ENCODE measurements at places on chromosomes 2 and 18.

DNA sequence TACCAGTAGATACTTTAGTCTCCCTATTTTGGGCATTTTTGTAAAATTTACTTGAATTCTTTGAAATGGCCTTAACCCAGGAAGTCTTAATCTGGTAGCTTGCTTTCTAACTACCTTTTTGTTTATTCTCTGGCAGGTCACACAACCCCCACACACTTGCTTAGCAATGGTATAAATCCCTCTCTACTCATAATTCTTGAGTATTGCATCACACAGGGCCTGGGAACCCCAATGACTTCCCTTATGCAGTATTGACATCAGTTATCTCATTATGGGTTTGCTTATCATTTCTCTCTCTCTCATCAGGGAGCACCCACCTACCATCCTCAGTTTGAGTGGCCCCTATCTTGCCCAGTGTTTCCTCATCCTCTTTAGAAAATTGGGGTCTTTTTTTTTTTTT lies 207.1 kb downstream of the KCNS3 start:
- ATAC-seq = no peak

- no peak for ATAC-seq
Observed at GRCh38 chr2:208579678-208580077, 173.1 kb downstream of the PTH2R start.

- ATAC-seq = no peak
Observed at GRCh38 chr2:44777036-44777435, 164.5 kb upstream of the SIX3 start.

DNA sequence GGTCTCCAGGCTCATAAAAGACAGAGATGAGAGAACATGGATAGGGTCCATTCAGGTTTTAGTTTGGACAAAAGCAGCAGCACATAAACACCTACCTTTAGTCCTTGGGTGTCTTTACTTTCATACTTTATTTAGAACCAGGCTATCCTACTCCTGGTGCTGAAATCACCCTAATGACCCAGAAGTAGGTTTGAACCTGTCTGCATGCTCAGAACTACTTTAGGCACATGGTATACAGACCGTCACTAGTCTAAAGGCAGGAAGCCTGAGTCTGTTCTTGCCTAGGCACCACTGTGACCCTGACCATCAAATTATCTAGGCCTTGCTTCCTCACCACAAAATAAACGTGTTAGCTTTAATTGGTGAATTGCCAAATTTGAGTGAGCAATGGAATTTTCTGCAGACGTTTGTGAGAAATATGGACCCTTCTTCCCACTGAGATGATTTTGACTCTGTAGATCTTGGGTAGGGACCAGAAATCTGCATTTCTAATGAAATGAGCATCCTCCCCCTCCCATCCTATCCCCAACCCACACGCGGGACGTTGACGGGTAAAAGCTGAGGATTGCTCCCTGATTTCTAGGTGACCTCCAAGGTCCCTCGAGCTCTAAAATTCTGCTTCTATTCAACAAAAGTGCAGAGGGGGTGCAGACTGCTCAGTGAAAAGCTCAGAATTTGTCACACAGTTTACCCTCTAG lies 75.1 kb downstream of the PLEKHM3 start:
- no peak for ATAC-seq

- no peak for ATAC-seq
Observed at GRCh38 chr18:52569492-52569891, 229.5 kb downstream of the DCC start.

GRCh38 chr2:225004597-225004996 lies 37.7 kb downstream of the DOCK10 start:
- no peak for ATAC-seq

- no peak for ATAC-seq
Observed at GRCh38 chr2:176261136-176261535, 8.1 kb upstream of the MTX2 start.

GRCh38 chr2:20584399-20585358 lies 66.2 kb downstream of the HS1BP3 start:
- ATAC-seq = no peak

GRCh38 chr2:188471166-188471565 lies 179.5 kb downstream of the GULP1 start:
- no peak for ATAC-seq

- no peak for ATAC-seq
Observed at GRCh38 chr18:31954349-31954748, 11.4 kb upstream of the TRAPPC8 start.

GRCh38 chr2:45283764-45284620 lies 274.7 kb upstream of the SIX2 start:
- no peak for ATAC-seq

- no peak for ATAC-seq
Observed at GRCh38 chr2:14634489-14635390, 2.2 kb downstream of the LRATD1 start.

GRCh38 chr2:118705032-118705431 lies 142.4 kb downstream of the EN1 start:
- ATAC-seq = no peak

DNA sequence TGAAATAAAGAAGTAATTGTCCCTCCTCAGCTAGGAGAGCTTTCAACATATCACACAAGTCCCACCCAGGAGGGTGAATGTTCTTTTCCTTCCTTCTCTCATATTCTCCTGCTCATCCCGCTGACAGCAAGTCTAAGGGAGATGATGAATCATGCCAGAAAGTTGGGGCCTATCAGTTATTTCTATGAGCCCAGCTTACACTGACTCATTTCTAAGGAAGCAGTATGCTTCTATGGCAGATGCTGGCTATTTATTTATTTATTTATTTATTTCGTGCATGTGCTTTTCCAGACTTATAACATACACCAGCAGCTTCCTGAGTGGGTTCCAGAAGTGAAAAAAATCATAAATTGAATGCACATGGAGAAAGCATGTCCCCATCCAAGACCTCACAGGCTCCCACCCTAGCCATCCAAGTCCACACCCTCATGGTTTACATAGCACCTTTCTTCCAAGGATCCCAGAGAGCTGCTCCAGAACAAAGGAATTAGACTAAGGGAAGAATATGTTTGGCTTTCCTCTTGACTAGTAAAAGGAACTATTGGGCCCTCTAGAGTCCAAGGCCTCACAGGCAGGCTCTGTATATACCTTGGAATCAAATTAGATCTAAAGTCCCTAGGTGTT lies 1074.2 kb upstream of the ZEB2 start:
- no peak for ATAC-seq

GRCh38 chr18:48782381-48782861 lies 168.3 kb downstream of the SMAD7 start:
- ATAC-seq = no peak
